ENCODE measurements at places on chromosomes 12 and 14.
A peak's percentile ranks its signal among the peaks of the same experiment; 100 is the strongest.

GRCh38 chr12:12612358-12612757, 682 bp downstream of the CREBL2 start:
- peak; percentile 69 for DNase-seq

- no peak for DNase-seq
Observed at GRCh38 chr12:32462908-32463307, 63.5 kb downstream of the FGD4 start.

DNA sequence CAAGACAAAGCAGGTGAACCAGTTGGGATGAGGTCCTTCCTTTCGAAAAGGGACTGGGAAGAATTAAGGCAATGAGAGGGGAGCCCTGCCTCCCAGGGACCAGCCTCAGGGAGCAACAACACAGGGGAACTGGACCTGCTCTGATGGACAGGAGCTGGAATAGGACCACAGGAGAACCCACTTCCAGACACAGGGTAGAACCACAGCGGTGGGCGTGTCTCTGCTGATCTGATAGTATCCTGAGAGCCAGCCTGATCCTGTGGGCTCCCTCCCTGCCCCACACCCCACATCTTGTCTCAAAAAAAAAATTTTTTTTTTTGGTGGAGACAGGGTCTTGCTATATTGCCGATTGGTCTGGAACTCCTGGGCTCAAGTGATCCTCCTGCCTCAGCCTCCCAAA, 13.6 kb upstream of the PLEK2 start:
- DNase-seq, result no peak

- DNase-seq, result no peak
Observed at GRCh38 chr14:37665951-37666350, 70.5 kb downstream of the TTC6 start.

GRCh38 chr14:54529811-54530210, 20.1 kb downstream of the CGRRF1 start:
- peak; percentile 8 for DNase-seq

DNA sequence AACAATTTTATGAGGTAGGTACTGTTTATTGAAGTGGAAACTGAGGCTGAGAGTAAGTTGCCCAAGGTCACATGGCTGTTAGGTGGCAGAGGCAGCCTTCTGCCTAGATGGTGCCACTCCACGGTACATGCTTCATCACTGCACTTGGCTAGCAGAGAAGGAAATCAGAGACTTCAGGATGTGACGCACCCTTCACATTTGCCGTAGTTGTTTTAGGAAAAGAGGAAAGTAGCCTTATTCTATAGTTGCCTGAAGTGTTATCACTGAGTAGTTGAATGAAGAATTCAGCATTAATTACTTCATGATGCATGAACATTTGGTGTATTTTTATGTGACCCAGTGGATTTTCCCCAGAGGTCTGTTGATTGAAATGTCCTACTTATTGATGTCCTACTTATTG, 55.7 kb downstream of the ERC1 start:
- no peak for DNase-seq

DNA sequence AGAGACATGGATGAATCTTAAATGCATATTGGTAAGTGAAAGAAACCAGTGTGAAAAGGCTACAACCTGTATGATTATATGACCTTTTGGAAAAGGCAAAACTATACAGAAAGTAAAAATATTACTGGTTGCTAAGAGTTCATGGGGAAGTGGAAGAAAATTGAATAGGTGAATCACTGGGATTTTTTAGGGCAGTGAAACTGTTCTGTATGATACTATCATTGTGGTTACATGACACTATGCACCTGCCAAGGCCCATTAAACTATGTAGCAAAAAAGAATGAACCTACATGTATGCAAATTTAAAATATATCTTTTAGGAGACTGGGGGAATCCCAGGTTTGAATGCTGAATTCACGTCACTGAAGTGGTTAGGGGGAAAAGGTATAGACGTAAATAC, 12.6 kb upstream of the OR8S1 start:
- no peak for DNase-seq

DNA sequence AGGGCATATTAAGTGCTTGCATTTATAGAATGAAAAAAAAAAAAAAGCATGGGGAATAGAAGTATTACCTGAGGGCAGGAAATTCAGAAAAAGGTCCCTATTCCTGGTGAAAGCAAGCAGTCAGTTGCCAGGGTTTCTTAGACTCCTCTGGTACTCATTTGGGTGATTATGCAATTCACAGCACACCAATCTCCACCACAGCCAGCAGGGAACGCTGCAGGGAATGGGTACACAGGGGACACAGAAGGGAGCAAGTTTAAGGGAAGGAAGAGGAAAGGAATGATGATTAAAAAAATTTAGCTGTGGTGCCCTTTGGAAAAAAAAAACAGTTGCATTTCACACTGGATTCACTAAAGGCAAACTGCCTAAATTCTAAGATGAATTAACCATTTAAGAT, 14.2 kb downstream of the BLTP3B start:
- peak; percentile 47 for DNase-seq
